ENCODE measurements at places on chromosomes 3 and 15.

- DNase-seq, result no peak
Measured at GRCh38 chr3:78143000-78143399, 1103.1 kb downstream of the ROBO2 start.

GRCh38 chr3:179482857-179483256 lies 31.6 kb upstream of the GNB4 start:
- no peak for DNase-seq

GRCh38 chr3:61954097-61954540 lies 392.7 kb downstream of the PTPRG start:
- no peak for DNase-seq

- no peak for DNase-seq
Measured at GRCh38 chr15:41647262-41647661, 12.9 kb upstream of the MGA start.

DNA sequence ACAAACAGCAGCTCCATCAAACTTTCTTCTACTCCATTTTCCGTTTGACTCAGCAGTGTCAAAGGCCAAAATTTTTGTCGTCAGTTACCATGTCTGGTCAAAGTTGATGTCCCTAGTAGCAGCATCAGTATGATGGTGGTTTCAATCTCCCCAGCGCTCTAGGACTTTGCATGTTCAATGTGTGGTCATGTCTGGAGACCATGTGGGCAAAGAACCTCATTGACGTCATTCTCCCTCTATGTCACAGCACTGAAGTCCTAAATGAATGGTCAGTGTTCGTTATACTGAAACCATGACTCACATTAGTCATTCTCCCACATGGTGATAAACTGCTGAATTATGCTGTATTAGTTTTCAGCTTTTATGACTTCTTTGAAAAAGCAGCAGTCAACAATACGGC lies 23.2 kb downstream of the SHC4 start:
- no peak for DNase-seq

DNA sequence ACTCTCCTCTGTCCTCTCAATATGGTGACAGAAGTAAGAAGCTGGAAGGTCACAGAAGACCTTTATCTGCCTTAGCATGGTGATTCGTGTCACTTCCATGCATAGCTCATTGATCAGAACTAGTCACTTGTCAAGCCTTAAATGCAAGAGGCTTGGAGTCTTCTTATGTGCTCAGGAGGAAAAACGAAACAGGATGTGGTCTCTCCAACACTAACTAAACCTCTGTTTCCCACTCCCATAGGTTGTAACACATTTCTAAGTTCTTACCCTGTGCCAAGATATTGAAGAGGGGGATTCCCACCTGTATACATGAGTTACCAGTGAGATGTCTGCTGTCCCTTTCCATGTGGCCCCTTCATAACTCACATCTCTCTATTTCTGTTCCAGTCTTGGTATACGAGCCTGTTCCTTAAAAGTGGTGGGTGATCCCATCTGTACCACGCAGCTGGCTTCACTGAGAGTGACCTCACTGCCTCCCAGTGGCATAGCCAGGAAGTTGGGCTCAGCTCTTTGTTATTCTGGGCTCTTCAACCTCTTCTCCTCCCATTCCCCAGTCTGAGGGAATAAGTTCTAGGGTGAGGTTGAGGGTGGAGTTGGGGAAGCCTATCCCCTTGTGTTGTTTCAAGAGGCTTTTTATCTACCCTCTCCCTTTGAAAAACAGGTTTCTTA lies 203.2 kb upstream of the PPP2R3A start:
- DNase-seq, result no peak

DNA sequence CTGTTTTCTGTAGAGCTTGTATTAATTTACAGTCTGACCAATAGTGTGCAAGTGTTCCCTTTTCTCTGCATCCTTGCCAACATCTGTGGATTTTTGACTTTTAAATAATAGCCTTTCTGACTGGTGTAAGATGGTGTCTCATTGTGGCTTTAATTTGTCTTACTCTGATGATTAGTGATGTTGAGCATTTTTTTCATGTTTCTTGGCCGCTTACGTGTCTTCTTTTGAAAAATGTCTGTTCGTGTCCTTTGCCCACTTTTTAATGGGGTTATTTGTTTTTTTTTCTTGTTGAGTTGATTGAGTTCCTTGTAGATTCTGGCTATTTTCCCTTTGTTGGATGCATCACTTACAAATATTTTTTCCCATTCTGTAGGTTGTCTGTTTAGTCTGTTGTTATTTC lies 7.6 kb upstream of the ACOX2 start:
- no peak for DNase-seq

GRCh38 chr15:74322558-74323180 lies 44.8 kb downstream of the CYP11A1 start:
- peak; percentile 49 for DNase-seq

DNA sequence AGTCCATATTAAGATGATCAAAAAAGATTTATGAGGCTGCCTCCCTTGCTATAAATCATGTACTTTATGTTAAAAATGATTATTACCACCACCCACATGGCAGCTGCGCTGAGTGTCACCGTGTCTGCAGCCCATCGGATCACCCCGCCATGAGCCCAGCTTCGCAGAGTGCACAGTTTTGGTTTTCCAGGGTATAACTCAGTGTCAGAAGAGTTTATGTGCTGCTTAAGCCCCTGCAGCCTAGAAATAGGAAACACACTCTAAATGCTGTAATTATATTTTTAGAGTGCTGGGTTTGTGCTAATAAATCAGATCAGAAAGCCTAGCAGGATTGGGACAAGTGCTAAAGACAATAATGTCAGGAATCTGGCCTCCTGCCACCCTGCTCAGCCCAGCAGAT lies 54.7 kb upstream of the ONECUT1 start:
- DNase-seq, result no peak

DNA sequence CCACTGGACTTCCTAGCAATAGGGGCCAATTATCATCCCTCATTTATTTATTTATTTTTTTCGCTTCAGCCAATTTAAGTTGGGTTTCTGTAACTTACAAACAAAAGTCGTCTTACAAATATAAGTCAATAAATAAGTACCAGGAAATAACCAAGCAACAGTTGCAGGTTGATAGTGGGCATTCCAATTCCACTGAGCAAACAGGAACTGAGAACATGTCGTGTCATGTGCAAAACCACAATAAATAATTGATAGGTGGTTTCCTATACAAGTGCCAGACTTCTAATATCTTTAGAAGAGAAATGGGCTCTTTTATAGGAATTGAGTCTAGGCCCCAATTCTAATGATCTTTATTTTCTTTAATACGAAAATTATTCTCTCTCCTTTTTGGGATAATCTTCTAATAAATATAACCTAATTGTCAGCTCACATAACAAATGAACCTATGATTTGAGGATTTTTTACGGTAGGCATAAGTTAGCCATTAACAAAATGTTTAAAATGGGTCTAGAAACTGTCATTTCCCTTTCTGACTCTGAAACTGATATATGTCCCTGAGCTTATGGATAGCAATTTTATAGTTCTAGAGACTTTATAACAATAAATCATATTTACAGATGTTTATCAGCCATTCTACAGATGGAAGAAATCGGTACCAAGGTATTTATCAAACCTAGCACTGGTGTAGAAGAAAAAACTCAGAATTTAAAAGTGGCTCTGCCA lies 571.8 kb downstream of the FOXP1 start:
- no peak for DNase-seq

GRCh38 chr15:20340331-20340811 lies 201.2 kb downstream of the GOLGA6L6 start:
- peak; percentile 10 for DNase-seq

DNA sequence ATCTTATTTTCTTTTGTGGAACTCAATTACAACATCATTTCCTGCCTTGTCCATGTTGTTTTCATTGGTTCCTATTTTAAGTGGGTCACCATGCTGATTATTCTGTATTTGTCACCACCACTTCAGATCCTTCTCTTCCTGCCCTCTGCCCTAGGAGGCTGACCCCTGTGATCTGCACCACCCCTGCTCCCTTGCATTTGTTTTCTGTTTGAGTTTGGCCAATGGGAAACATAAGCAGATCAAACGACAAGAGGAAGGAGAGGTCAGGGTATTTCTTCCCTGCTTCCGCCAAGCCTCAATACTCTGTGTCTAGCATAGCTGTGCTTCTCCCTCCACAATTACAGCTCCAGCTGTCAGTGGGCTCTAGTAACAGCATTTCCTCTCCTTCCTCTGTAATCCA lies 71.6 kb downstream of the IMPG2 start:
- DNase-seq, result no peak

GRCh38 chr3:173913974-173914421 lies 516.5 kb downstream of the NLGN1 start:
- DNase-seq, result no peak

- DNase-seq, result no peak
Measured at GRCh38 chr3:50204804-50205412, at the start of gene SLC38A3. Gene SLC38A3 (plus strand): TSS chr3:50205271. CDS start chr3:50214200, 8,929 bp downstream.

- no peak for DNase-seq
Measured at GRCh38 chr3:124767264-124767663, 37.0 kb downstream of the UMPS start.

GRCh38 chr15:40870716-40871115 lies 3.3 kb downstream of the RHOV start:
- no peak for DNase-seq

GRCh38 chr3:183298701-183299153 lies 45.7 kb downstream of the B3GNT5 start:
- DNase-seq, result no peak

DNA sequence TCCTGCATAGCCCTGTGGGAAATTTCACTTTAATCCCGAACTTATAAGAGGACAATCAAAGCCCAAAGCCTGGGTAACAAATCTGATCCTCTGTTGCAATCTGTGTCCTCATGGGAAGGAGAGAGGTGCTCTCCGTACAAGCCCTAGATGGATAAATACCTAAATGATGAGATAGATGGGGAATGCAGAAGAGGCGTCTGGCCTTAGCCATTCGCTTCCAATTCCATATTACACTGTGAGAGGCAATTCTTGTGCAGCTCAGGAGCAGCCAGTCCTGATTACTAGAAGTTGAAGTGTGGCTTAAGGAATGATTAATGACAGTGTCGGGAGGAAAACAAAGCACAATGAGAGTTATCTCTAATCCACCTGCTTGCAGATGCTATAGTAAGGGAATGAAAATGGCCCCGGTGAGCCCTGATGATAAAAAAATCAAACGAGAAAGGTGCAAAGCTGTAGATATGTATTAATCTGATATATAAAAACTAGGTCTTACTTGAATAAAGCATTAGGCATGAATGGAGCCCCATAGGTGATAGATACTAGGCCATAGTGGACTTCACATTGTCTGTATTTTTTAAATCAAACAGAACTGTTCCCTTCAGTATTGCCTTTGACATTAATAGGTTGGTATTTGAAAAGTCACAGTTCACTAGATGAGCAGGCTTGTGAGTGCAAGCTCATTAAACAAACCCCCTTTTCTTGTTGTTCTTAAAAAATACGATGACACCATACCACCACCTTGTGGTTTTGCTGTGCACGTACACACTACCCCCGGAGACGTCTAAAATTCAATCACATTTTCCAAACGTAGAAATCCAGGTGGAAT lies 54.2 kb upstream of the TMCO5A start:
- no peak for DNase-seq

GRCh38 chr3:50050361-50050760 lies 38.4 kb upstream of the RBM5 start:
- DNase-seq, result no peak

DNA sequence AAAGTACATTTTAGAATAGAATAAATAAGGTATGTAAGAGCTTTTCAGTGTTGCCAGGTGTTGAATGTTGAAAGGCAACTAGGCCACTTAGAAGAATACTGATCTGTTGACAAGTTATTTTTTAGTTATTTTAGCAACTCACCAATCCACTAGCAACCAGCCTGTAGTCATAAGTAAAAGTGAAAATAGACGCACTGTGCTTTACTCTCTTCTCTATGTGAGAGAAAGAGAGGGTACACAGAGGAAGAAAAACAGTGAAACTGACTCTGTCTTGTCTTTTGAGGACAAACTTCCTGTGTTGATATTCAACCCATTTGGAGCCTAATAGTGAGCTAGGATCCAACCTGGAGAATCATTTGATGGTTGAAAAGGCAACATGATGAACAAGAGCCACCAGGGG lies 327.1 kb upstream of the GOLIM4 start:
- DNase-seq, result no peak

GRCh38 chr3:4387210-4388204 lies 79.6 kb downstream of the SUMF1 start:
- no peak for DNase-seq

DNA sequence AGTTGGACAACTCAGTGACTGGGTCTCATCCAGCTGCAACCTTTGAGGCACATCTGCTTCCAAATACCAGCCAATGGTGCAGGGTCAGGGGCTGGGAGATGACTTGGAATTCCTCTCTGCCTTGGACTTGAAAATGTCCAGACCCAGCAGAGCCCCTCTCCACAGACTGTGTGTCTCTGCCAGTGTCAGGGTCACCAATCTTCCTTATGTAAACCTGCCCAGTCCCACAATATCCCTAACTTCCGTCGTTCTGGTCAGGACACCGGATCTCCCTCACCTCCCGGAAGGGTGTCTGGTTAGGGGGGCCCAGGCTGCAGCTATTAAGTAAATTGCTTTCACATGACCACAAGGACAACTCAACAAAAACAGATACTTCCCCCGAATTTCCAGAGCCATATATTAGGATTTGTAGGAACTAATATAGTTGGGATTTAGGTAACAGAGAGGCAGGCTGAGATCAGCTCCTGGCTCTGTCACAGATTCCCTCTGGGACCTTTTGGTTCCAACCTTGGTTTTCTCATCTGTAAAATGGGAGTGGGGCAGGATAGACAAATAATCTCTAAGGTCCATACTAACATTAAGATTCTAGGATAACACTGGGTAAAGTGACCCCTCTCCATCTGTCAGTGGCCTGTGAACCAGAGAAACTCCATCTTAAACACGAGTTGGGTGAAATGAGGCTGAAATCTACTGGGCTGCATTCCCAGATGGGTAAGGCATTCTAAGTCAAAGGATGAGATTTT lies 30.8 kb downstream of the IGDCC3 start:
- DNase-seq, result no peak

DNA sequence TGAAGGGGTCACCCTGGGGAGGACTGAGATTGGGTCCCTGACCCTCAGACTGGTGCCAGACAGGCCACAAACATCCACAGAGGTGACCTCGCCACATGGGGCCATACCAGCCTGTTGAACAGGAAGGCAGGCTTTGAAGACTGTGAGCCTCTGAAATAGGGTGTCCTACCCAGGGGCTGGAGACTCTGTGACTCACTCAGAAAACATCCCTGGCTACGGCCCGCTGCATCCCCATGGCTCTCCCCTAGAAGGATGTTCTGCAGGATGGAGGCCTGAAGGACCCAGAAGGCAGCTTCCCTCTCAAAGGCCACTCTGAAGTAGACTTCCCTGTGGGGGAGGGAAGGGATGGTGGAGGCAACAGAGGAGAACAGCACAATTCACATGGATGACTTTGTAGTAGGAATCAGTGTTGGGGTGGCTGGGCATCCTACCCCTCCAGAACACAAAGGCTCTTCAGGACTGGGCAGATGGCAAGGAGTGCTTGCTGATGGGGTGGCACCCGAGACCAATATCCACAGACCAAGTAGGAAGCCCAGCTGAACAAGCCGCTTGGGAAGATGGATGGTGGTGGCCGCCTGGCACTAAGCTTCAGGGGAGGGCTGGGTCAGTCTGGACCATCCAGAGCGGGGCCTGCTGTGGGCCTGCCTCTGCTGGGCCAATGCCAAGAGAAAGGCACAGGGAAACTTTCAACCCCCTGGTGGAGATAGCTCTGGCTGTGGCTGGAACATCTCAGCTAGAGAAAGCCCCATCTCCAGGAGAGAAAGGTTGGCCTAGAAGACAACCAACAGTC lies 37.6 kb upstream of the DUSP7 start:
- no peak for DNase-seq

All from effector memory CD8-positive, alpha-beta T cell (primary cell).